ENCODE measurements at places on chromosomes 2 and 18. TPM values are rescaled to one million over a fixed set of nuclear protein-coding genes. Genes with fewer than 3 reads are reported as not detected.

The TNFRSF11A gene
- total RNA-seq, result 1.7 TPM

The MC4R gene
- total RNA-seq, result 0.77 TPM

The ZNF514 gene
- total RNA-seq, result 14.7 TPM

The ANKRD30B gene
- 1.2 TPM for total RNA-seq

The BOK gene
- 4.6 TPM for total RNA-seq

The POMC gene
- total RNA-seq, result 3.1 TPM

The C2orf72 gene
- 0.46 TPM for total RNA-seq

The PLA2R1 gene
- 4.7 TPM for total RNA-seq

The TBR1 gene
- total RNA-seq, result 0.31 TPM

The ECEL1 gene
- total RNA-seq, result not detected

The CYP27A1 gene
- total RNA-seq, result 184 TPM

The MTIF2 gene
- 37.2 TPM for total RNA-seq

The SPDYA gene
- total RNA-seq, result 0.34 TPM

The LYPD6 gene
- total RNA-seq, result 1.1 TPM

The LBH gene
- total RNA-seq, result 20.3 TPM

The CEBPZOS gene
- total RNA-seq, result 12.7 TPM

The ZC3H6 gene
- total RNA-seq, result 2.6 TPM

The BOLL gene
- total RNA-seq, result not detected

The UGT1A3 gene
- not detected for total RNA-seq

The SCN7A gene
- total RNA-seq, result not detected

The C2orf42 gene
- total RNA-seq, result 18.2 TPM

The CCBE1 gene
- not detected for total RNA-seq

The REEP1 gene
- total RNA-seq, result not detected

The LRRC30 gene
- total RNA-seq, result not detected

The CREB1 gene
- total RNA-seq, result 27.9 TPM

The RTKN gene
- total RNA-seq, result 53.4 TPM

The PDE1A gene
- under 0.01 TPM for total RNA-seq

The CXCR4 gene
- not detected for total RNA-seq

The LRRTM4 gene
- total RNA-seq, result not detected

The SLC14A1 gene
- not detected for total RNA-seq

The LRRTM1 gene
- not detected for total RNA-seq

Measured in melanocyte of skin (primary cell).